ENCODE measurements at places on chromosomes 4 and X. TPM values are rescaled to one million over a fixed set of nuclear protein-coding genes. Genes with fewer than 3 reads are reported as not detected.

DNA sequence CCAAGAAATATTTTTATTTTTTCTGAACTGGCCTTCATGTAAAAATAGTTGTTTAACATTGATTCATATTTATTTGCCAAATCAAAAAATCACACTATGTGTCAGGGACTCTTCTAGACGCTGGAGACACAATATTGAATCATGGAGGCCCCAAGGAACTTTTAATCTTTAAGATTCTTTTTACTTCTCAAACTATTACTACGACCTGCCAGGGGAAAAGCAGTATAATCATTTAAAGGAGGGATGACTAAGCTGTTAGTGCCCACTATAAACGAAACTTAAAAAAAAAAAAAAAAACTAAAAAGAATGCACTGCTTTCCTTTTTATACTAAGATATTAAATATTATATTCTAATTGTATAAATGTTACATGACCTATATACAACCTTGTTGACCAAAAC is 84.7 kb downstream of the PPA2 start:
- no peak for DNase-seq

DNA sequence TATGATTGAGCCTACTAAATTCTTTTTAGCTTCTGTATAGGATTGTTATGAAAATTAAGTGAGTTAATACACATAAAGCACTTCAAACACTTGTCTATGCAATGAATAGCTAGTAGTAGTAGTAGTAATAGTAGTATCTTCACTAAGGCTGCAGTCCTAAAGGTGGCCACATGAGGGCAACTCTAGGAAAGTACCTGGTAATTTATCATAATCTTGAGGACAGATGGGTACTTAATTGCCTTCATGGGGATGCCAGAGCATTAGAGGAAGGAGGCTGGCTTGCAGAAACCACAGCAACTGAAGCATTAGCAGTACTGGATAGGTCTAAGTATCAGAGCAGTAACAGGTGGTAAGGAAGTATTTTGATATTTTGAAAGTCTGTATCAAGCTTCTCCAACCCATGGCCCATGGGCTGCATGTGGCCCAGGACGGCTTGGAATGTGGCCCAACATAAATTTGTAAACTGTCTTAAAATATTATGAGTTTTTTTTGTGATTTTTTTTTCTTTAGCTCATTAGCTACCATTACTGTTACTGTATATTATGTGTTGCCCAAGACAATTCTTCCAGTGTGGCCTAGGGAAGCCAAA is 17.3 kb downstream of the NIPAL1 start:
- DNase-seq = no peak

DNA sequence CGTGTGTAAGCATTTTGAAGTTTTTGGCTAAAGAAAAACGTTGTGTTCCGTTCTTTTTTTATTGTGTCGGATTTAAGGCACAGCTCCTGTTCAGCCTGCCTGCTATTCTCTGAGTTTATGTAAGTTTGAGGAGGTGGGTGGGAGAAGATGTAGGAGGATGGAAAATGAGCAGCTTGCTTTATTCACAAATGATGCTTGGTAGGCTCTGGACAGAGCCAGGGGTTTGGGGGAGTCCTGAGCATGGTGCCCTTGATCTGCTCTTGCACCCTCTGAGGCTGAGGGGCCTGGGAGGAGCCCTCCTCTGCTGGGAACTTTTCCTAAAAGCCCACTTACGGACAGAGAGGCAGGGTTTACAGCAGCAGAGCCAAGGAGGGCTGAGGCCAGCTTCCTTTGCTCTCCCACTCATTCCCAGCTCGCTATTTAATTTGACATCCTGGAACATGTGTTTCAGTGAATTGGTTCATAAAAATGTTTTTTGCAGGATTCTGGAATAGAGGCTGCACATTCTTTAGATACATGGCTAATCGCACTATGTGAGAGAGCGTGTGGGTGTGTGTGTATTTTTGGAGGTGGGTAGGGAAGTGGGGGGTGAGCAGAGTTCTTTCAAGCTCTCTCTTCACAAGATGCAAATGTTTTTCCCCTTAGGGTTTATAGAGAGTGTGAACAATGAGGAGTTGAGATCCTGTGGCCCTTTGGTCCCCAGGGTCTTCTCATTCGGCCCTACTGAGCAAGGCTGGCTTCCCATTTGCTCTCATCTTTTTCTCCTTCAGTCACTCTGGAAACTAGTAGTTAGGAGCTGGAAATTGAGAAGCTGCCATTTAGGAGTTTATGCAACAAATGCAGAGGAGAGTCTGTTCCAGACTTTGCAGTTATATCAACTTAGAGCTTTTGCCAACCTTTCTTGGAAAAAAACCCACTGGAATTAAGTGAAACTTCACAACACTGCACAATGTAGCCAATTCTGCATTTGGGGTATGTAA is 32.1 kb downstream of the TMEM131L start:
- no peak for DNase-seq

DNA sequence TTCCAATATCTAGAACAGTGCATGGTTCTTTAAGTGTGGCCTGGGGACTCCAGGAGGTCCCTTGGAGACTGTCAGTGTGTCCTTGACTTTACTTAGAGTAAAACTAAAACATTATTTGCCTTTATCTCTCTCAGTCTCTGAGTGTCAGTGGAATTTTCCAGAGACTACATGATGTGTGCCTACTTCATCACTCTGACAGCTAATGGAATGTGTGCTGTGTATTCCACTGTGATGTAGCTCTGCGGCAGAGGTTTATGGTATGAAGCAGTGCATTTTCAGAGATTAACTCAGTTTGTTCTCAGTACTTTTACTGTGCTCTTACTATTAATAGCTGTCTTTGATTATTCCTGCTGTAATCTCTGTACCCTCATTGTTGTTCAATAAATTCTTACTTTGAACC is 85.6 kb downstream of the MANBA start:
- no peak for DNase-seq

GRCh38 chr4:116705466-116705865 is 379.9 kb downstream of the TRAM1L1 start:
- DNase-seq = peak; percentile 58

DNA sequence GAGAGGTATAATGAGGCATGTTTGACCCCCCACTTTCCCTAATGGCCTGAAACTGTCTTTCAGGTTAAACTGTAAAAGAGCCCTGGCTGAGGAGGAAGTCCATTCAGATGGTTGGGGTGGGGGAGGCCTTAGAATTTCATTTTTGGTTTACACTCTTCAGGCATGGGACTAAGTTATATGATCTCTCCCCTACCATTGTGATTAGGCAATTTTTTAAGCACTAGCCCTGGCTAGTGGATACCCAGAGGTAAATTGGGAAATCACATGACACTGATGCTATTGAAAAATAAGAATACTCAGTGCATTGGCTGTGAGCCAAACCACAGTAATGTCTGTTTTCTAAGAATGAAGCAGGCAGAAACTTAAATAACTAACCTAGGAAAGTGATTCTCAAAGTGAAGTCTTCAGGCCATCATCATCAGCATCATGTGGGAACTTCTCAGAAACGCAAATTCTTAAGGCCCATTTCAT is 149.7 kb downstream of the RRAGB start:
- DNase-seq = no peak

GRCh38 chrX:65136424-65136823 is 160.2 kb upstream of the ZC4H2 start:
- no peak for DNase-seq

DNA sequence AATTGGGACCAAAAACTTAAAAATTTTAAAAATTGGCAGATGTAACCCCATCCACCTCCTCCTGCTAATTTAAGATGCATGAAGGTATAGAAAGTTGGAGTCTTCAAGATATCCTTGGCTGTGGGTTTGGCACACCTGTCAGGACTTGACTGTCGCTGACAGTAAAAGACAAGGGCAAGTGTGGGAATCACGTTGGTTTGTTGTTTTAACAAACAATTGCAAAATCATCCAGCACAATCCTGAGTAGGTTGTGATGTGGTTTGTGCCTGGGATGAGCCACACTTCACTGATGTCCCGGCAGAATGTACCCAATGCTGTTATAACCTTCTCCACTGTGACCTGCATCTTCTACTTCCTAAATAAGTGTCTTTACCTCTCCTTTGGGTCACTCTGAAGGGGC is 24.0 kb downstream of the HOPX start:
- DNase-seq = no peak

- DNase-seq = no peak
Measured at GRCh38 chr4:182823576-182823975, 93.6 kb downstream of the DCTD start.

GRCh38 chr4:173680278-173680677 is 150.2 kb upstream of the HAND2 start:
- peak; percentile 13 for DNase-seq

DNA sequence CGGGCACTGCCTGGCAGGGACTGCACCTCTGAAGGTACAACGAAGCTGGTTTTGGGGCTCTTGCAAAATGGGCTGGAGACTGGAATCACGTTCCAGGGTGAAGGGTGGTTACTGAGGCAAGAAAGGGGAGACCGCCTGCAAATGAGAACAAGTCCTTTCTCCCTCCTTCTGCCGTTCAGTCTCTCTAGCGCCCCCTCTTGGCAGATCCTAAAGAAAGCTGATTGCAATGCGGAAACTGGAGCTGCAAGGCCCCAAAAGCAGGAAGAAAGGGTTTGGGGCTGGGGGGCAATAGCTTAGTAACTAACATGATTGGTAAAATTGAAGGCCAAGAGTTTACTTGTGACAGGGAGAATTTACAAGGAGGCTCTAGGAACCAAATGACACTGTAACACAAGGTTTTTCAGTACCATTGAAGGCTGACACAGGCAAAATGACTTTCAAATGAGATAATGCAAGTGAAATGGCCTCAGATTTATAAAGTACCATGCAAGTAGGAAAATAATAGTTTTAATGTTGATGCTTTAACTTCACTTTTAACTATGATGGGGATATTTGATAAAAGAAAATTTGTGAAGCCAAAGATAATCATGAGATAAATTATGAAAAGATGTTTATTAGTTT is 222.7 kb upstream of the HAND2 start:
- DNase-seq = no peak

GRCh38 chr4:39732728-39733127 is 34.8 kb downstream of the UBE2K start:
- DNase-seq = no peak

GRCh38 chr4:2251073-2251794 is 9.3 kb upstream of the HAUS3 start:
- DNase-seq = peak; percentile 8

DNA sequence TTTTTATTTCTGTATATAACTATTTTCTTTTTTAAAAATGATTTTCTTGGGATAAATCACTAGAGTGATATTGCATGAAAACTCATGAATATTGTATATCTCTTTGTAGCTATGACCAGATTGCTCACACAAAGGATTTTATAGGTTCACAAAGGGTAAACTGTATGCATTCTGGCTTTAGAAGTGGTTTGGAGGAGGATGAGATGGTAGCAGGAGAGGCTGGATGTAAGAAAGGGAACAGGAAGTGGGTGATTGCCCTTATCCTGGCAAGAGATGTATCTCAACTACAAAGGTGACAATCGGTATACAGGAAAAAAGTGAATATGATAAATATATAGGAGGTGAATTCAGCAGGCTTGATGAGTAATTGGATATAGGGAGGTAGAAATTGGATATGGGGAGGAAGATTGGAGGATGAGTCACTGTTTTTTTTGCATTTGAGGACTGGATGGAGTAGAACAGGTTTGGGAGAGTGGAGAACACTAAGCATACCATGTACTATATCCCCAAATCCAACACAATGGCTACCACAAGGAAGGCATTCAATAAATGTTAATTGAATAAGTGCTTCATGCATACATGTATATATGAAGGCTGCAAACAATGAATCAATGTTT is 9.9 kb downstream of the FGG start:
- no peak for DNase-seq

DNA sequence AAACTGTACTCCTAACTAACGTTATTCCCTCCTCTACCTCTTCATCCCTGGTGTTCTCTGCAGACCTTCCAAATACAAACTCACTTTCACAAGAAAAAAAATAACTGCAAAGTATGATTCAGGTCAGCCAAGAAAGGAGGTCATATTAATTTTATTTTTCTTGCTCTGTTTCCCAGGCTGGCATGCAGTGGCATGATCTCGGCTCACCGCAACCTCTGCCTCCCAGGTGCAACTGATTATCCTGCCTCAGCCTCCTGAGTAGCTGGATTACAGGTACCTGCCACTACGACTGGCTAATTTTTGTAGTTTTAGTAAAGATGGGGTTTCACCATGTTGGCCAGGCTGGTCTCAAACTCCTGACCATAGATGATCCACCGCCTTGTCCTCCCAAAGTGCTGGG is 156.6 kb downstream of the CHIC2 start:
- no peak for DNase-seq

DNA sequence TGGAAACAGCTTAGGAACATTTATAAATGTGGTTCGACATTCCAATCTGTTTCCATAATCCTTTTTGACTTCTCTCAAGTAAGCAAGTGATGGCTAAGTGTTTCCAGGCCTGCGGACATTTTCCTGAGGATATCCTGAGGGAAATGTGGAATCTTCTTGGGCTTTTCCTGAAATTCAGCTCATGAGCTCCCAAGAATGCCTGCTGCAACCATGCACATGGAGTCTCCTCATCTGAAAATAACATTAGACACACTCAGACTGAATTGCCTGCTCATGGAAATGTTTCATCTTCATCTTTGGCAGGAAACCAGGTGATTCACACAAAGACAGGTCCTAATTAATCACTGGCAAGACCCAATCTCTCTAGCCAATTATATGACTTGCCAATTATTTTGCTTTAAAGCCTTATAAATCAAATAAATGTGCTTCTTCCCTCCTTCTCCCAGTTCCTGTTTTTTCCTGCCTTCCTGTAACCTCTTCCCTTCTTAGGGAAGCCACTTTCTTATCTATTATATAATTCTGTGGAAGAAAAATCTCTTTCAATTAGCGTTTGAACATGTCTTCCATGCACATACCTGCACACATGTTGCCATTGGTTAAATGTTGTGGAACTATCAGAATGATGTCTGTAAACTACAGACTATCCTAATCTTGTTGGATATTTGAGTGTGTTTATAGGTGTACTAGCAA is 104.6 kb upstream of the MXRA5 start:
- DNase-seq = no peak

DNA sequence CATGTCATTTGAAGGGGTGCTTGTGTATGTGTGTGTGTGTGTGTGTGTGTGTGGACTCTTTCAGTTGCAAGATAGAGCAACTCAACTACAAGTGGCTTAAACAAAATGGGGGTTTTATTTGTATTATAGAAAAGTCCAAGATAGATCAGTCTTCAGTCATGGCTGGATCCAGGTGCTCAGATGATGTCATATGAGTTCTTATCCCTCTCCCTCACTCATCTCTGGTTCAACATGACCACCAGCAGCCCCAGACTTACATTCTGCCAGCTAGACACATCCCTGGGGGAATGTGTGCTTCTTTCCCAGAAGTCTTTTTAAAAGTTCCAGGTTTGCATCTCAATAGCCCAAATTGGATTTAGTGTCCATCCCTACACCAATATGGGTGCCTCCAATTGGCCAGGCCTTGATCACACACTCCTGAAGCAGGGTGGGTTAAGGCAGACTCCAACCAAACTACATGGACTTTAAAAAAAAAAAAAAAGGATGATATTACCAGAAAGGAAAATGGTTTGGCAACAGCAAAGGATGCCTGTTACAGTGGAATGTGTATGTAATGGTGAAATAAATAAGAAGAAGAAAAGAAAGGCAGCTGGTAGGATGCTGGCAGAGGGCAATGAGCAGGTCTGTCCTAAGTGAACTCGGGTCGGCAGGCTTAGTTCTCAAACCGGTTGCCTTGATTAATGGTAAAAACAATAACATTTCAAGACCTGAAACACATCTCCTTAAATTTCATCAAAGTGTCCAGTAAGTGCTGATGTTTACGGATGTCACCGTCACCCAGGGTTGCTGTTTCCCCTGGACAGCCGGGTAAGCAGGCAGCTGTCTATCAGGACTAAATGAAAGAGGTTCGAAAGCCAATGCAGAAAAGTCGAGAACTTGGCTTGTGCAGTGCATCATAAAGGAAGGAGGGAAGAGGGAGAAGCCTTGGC is 107.7 kb downstream of the SMIM20 start:
- DNase-seq = no peak

P2RY10 gene
- 0.12 TPM for total RNA-seq

EDA2R gene
- 0.70 TPM for total RNA-seq

SUPT20HL2 gene
- total RNA-seq = not detected

RHOXF1 gene
- total RNA-seq = not detected
